Left colon (tissue), 2 donors: ENCODE measurements at places on chromosomes 16 and 17. TPM values are rescaled to one million over a fixed set of nuclear protein-coding genes. Genes with fewer than 3 reads are reported as not detected.

DNA sequence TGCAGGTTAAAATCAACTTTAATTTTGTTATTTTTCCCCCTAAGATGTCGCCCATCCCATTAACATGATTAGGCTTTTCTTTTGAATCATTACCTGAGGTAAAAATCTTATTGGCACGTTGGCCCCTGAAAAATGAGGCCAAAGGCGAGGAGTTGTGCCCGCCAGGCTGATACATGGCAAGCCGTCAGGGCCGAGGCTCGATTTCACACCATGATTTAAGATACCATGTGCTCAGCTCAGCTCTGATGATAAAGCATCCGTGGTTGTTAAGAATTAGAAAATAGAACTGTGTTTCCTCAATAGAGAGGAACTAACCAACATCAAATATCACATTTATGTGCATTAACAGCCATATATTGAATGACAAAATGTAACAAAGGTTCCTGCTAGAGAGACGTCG, 972.9 kb upstream of the SOX9 start:
- DNase-seq = no peak

DNA sequence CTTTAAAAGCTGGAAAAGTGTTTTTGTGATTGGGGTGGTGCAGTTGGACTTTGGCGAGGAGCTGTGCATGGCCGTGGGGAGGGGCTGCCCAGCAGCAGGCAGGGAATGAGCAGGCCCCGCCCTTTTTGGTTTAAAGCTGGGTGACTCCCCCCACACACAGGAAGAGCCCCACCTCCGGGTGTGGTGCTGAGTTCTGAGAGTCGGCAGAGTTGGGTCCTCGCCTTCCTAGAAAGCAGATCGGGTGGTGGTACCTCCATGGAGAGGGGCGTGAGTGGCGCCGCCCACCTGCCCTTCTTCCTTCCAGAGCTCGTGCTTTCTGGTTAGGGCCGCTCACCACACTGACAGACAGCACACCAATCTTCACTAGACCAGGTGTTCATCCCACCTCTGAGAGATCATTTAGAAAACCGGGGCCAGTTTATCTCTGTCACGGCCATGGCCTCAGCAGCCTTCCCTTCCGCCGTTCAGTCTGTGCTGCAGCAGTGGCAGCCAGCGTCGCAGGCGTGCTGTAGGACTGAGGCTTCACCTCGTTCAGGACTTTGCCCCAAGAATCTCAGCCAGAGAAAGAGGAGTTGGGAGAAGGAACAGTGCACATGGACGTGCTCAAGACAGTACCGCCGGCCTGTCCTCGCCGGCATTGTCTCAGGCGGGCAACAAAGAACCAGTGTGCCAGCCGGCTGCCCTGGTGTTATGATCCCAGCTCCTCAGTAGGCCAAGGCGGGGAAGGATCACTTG, 144.0 kb upstream of the CHMP6 start:
- peak; percentile 81 for DNase-seq

DNA sequence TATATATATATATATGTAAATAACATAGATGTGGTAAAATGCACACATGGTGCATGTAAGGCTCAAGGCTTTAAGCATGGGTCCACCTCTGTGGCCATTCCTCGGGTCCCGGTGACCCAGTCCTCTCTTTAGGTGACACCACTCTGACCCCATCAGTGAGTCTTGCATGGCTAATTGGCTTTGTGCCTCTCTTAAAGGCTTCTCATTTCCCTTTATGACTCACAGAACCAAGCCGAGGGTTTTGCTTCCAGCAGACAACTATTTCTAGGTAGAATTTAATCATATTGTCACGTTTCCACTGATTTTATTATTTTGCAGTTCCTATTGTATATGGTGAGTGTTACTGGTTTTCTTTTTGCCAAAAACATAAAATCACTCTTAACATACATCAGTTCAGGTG, 59.7 kb downstream of the PLCG2 start:
- no peak for DNase-seq

- DNase-seq = no peak
These were observed 1570.0 kb upstream of the GOT2 start for GRCh38 chr16:60304066-60304465.

GRCh38 chr16:50326835-50327465, 41.8 kb downstream of the BRD7 start:
- DNase-seq = no peak

The ARL5C gene
- not detected for total RNA-seq

The MARCHF10 gene
- not detected for total RNA-seq

The MYH11 gene
- 579 TPM for total RNA-seq

The HOXB9 gene
- total RNA-seq = 59.2 TPM

DNA sequence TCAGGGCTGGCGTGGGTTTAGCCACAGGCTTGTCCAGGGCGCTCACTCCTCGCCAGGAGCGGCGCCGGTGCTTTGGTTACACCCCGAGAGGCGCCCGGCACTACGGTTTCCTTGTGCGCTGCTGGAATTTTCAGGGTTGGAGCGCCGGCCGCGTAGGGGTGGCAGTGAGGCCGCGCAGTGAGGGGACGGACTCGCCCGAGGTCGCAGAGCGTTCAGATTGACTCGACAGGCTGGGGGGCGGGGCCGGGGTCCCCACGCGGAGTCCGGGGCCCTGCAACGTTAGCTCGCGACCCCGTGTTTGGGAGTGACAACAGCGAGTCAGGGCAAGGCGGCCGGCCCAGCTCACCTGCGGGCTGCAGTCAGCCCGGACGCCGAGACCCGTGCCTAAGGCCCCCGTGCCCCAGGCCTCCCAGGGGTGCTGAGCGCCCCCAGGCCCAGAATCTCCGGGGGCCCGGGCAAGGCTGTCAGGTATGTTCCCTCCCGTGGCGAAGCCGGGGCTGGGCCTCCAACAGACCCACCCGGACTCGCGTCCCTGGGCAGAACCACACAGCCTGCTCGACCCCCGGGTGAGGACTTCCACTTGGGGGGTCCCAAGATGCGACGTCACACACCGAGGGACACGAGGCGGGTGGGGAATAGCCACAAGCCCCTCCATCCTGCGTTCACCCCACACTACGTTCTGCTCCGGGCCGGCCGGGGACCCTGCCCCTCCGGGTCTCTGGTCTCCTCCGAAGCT, 1.3 kb upstream of the ACTG1 start:
- peak; percentile 54 for DNase-seq

DNA sequence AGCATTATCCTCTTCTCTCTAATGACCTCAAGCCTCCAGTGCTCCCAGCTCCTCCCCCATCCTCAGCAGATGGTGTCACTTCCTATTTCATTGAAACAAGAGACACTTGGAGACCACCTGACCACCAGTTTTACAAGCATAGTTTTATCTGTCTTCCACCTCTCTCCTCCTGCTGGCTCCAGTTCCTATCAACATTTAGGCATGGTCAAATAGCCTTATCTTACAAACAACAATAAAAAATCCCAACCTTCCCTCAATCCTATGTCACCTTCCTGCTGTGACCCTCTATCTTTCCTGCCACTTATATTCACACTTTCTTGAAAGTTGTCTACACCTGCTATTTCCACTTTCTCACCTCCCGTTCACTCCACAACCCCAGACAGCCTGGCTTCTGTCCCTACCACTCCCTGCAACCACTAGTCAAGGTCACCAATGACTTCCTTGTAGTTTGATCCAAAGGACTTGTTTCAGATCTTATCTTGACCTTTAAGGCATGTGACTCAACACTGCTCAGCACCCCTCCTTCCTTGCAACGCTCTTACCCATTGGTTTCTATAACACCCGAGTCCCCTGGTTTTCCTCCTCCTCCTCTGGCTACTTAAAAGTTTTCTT, 4.3 kb upstream of the NTN1 start:
- DNase-seq = no peak

The CDT1 gene
- 14.8 TPM for total RNA-seq

The CDH5 gene
- total RNA-seq = 7.7 TPM

DNA sequence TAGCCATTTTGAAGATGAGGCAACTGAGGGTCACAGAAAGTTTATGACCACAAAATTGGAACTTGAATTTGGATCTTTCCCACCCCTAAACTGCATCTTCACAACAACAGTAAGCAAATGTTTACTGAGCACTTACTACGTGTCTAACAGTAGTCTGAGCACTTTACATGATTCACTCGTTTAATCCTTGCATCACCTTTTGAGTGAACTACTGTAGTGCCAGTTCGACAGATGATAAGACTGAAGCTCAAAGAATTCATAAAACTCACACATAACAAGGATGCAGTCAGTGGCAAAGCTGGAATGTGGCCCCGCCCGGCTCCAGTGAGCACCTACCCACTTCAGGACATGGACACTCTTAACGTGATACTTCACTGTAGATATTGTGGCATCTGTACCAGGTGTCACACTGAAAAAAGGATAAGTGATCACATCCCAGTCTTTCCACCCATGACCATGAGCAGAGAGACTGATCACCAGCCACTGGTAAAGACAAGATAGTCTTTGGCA, 36.0 kb upstream of the HLF start:
- no peak for DNase-seq

DNA sequence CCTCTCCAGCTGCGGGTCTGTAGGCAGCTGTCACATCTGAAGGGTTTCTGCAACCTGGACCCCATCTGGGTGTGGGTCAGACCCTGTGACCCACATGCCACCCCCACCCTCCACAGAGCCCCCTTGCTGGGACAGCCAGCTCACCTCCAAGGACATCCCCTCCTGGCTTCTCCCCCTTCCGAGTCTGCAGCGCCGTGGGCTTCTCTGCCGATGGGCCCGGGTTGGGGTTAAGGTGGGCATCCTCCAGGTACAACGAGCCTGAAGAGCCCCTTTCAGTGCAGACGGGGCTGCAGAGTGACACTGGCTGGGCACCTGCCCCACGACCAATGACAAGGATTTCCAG, 28.9 kb downstream of the OR1D5 start:
- no peak for DNase-seq

The FAM83G gene
- 34.7 TPM for total RNA-seq

GRCh38 chr17:34769899-34770298, 190.5 kb downstream of the TMEM132E start:
- no peak for DNase-seq

The TNFRSF17 gene
- 0.70 TPM for total RNA-seq

The CRISPLD2 gene
- 27.2 TPM for total RNA-seq

DNA sequence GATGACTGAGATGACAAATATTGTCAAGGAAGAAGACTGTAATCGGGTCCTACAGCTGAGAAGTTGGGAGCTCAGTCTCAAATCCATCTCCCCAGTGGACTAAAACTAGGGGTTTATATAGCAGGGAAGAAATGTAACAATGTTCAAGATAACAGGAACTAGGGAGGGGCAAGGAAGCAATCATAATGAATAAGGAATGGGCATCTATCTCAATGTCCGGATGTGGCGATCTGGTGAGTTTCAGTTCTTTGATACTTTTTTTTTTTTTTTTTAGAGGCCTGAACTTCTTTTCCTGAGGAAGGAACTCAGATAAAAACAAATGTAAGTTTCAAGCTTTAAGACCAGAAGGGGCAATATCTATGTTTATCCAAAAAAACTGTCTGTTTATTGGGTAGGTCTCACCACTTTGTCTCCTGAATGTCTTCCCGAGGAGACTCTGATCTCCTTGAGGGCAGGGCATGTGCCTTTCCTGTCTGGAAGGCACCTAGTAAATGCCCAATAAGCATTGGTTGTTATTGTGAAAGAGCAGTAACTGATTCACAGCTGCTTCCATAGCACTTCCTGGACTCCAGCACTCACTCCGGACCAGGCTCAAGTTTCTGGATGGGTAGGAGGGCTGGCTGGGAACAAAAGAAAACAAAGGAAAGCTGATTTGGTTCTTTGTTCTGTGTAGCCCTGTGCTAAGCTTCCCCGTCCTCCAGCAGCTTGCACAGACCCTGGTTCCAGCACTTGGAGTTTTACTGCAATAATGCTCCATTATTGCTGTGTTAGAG, 51.9 kb downstream of the MEOX1 start:
- no peak for DNase-seq

DNA sequence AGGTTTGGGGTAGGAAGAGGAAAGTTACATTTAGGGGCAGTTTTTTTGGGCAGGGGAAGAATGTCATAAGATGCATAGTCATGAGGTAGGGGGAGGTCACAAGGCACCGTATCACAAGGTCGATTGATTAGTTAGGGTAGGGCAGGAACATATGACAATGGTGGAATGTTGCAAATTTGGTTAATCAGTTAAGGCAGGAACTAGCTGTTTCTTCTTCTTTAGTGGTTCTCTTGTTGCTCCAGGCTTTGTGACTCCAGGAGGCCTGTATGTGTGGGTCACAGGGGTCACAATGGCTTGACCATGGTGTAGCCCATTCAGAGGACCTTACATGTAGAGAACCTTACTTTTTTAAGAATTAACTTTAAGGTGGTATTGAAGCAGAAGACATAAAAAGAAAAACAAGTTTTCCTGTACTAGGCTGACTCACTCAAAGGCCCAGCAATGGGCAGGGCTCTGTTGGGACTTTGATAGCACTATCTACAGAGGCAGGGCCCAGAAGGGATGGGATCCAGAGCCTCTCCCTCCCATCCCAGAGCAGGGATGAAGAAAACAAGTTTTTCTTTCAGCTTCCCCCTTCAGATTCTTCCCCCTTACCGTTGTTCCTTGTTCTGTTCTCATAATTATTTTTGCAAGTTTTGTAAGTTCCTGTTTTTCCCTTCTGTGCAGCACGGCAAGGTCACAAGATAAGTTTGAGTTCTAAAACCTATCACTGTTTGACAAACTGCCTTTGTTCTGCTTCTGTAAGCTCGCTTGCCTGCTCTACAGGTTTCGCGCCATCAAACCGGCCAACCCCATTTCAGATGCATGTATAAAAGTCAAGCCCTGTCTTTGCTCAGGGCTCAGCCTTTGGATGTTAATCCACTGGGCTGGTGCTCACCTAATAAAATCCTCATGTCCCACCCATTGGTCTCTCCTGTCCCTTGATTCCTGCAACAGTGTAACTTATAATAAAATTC, 45.8 kb upstream of the ATF7IP2 start:
- no peak for DNase-seq

The SLC16A6 gene
- 0.20 TPM for total RNA-seq

DNA sequence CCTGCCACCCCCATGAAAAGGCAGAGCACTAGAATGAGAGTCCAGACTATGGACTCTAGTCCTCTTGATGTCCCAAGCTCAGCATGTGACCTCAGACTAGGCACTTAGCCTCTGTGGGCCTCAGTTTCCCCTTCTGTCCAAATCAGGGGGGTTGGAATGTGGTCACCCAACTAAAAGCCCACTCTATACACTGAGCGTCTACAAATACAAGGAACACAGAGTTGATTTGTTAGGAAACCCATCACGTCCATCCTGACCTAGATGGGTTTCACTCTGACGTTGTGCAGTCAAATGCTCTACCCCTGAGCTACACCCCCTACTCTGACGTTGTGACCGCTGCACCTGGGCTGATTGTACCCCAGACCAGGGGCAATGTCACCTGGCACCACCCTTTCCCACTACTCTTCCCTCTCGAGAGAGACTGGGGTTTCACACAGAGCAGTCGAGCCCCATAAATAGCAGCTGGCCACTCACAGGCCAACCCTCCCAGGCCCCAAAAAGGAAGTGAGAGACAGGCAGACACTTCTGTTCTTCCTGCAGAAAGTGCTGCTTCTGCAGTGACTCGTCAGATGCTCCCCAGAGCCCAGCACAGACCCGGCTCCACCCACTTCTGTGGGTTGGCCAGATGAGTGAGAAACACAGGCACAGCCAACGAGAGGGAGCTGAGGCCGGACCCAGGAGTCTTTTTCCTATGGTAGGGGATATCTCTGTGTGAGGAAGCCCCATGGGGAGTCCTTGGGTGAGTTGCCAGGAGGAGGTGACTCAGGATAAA, 16.1 kb upstream of the TNFRSF13B start:
- peak; percentile 78 for DNase-seq

The KRT40 gene
- 0.39 TPM for total RNA-seq
